ENCODE measurements at places on chromosomes 1 and 21. TPM values are rescaled to one million over a fixed set of nuclear protein-coding genes. Genes with fewer than 3 reads are reported as not detected.

The AGTRAP gene
- 17.0 TPM for total RNA-seq

The ZMPSTE24 gene
- 27.3 TPM for total RNA-seq

The AGT gene
- total RNA-seq: 63.8 TPM

The NFASC gene
- total RNA-seq: 14.6 TPM

The ZBTB7B gene
- total RNA-seq: 39.6 TPM

The KIRREL1 gene
- total RNA-seq: 18.3 TPM

The OR2M3 gene
- total RNA-seq: not detected

The ACTN2 gene
- total RNA-seq: 3,722 TPM

The C1orf146 gene
- not detected for total RNA-seq

The GBP5 gene
- total RNA-seq: 0.67 TPM

The TFAP2E gene
- 0.19 TPM for total RNA-seq

The CYP4Z1 gene
- total RNA-seq: not detected

The CD48 gene
- 0.71 TPM for total RNA-seq

The DCST2 gene
- total RNA-seq: 0.62 TPM

The SYTL1 gene
- 1.8 TPM for total RNA-seq

The GUCA2B gene
- not detected for total RNA-seq

The GPR157 gene
- total RNA-seq: 29.7 TPM

The KIF21B gene
- total RNA-seq: 3.6 TPM

The CA6 gene
- not detected for total RNA-seq

The USH2A gene
- total RNA-seq: 4.2 TPM

The CHI3L2 gene
- 23.0 TPM for total RNA-seq

The RER1 gene
- total RNA-seq: 101 TPM

The S100A14 gene
- 0.79 TPM for total RNA-seq

The HMCN1 gene
- total RNA-seq: 14.1 TPM

The CRYAA gene
- total RNA-seq: not detected

The TDRD10 gene
- 3.4 TPM for total RNA-seq

The ALDH4A1 gene
- 26.6 TPM for total RNA-seq

The RSBN1 gene
- total RNA-seq: 9.7 TPM

The SPRR1A gene
- not detected for total RNA-seq

The ITLN2 gene
- 0.46 TPM for total RNA-seq

The SPRR2F gene
- total RNA-seq: not detected

The KHDC4 gene
- total RNA-seq: 19.8 TPM

The S100A4 gene
- total RNA-seq: 61.8 TPM

The HSF2BP gene
- not detected for total RNA-seq

The IARS2 gene
- 84.6 TPM for total RNA-seq

The PIAS3 gene
- 18.8 TPM for total RNA-seq

The ARHGEF16 gene
- 0.46 TPM for total RNA-seq

The GABRD gene
- 0.47 TPM for total RNA-seq

The TGFB2 gene
- total RNA-seq: 16.9 TPM

The SNAP47 gene
- total RNA-seq: 24.7 TPM

Data from heart left ventricle (tissue), 16 donors.